ENCODE measurements at places on chromosomes 2 and 18.

- no peak for DNase-seq
Observed at GRCh38 chr2:49177194-49177593, 22.9 kb upstream of the FSHR start.

- DNase-seq: peak; percentile 33
Observed at GRCh38 chr2:140650825-140651224, 1480.0 kb downstream of the LRP1B start.

- no peak for DNase-seq
Observed at GRCh38 chr2:207235621-207236020, 69.9 kb upstream of the KLF7 start.

GRCh38 chr18:62716619-62717168 lies 1.4 kb downstream of the PHLPP1 start:
- DNase-seq: no peak

GRCh38 chr2:211877061-211877460 lies 661.5 kb downstream of the ERBB4 start:
- no peak for DNase-seq

DNA sequence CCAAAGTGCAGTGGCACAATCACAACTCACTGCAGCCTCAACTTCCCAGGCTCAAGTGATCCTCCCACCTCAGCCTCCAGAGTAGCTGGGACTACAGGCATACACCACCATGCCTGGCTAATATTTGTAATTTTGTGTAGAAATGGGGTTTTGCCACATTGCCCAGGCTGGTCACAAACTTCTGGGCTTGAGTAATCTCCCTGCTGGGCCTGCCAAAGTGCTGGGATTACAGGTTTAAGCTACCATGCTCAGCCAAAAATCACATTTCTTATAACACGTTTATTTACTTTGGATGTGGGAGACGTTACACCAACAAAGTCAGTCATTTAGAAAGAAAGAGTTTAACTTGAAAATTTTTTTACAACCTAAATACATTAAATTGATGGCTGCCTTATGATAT lies 209.0 kb upstream of the VWC2L start:
- DNase-seq: no peak

GRCh38 chr2:106839849-106840595 lies 45.9 kb downstream of the ST6GAL2 start:
- DNase-seq: no peak

GRCh38 chr2:236981701-236982485 lies 103.8 kb upstream of the COPS8 start:
- DNase-seq: no peak

DNA sequence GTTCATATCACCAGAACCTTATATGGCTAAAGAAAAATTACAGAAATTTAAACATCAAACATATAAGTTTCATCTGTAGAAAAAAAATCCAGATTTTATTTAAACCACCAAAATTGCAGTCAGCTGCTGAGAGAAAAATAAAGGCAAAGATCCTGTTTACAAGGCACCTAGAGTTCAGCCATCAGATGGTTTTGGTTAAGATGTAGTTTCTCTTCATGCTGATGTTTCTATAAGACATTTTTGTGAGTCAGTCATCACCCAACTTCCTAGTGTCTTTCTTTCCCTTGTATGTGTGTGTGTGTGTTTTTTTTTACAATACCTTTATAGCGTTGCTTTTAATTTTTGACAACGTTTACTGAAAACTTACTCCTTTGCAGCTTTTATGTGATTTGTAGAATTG lies 26.1 kb upstream of the MMADHC start:
- peak; percentile 35 for DNase-seq

DNA sequence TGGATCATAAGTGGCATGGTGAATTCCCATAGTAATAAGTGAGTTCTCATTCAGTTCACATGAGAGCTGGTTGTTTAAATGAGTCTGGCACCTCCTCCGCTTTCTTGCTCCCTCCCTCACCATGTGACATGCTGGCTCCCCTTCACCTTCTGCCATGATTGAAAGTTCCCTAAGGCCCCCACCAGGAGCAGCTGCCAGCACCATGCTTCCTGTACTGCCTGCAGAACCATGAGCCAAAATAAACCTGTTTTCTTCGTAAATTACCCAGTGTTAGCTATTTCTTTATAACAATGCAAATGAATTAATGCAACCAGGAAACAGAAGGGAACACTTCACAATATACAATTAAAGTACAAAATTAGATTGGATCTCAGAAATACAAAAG lies 257.0 kb downstream of the MREG start:
- DNase-seq: no peak

GRCh38 chr2:233049194-233049761 lies 10.9 kb upstream of the INPP5D start:
- DNase-seq: no peak

DNA sequence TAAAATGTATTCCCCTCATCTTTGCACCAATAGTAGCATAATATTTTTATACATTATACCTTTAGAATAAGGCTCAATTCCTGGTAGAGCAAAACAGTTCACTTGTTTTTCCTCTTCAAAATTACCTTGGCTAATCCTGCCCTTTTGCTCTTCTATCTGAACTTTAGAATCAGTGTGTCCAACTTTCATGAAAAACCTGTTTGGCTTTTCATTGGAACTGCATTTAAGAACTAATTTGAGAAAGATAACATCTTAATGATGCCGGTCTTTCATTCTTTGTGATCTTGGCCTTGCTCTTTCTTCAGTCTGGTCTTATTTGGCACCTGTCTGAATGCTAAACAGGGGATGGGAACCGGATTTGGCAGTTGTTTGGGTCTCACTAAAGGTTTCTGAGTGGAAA lies 112.9 kb upstream of the CD302 start:
- no peak for DNase-seq

GRCh38 chr2:145751629-145752028 lies 1231.7 kb upstream of the ZEB2 start:
- peak; percentile 30 for DNase-seq

GRCh38 chr2:105490204-105490603 lies 91.4 kb upstream of the FHL2 start:
- no peak for DNase-seq

- no peak for DNase-seq
Observed at GRCh38 chr18:44178476-44178875, 502.2 kb upstream of the SETBP1 start.

GRCh38 chr2:187009483-187010239 lies 160.7 kb upstream of the ZSWIM2 start:
- DNase-seq: no peak

GRCh38 chr2:201472411-201472810 lies 20.9 kb downstream of the STRADB start:
- DNase-seq: no peak

- no peak for DNase-seq
Observed at GRCh38 chr2:73070643-73071359, 711 bp downstream of the SFXN5 start.

DNA sequence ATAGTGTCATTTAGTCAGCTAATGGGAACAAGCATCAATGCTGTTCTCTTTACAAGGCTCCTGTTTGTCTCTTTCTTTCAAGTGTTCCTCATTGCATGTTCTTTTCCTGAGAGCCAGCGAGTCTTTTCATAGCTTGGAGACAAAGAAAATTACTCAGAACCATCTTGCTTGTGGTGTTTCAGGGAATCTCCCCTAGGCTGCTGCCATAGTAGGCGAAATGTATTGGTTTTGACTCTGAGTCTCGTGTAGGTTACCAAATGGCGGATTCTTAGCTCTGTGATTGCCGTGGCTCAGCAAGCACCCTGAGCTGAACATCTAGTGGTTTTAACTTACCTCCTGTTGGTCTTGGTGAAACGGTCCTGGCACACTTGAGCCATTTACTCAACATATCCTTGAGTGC lies 68.7 kb downstream of the RHBDD1 start:
- no peak for DNase-seq

DNA sequence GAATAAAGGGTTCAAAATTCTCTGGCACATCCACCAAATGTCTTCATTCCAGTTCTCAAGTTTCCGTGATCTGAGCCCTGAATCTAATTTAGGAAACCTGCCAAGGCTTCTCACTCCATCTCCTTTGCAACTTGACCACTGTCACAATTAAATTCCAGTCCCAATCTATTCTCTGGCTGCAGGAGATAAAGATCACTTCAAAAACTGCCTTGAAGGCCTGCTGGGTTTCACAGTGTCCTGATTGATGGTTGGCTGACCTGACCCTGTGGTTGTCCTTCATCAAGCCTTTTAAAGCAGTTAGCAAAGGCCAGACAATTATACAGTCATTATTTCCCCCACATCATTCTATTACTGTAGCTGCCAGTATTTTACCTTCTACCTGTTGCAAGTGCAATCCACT lies 60.3 kb upstream of the DNAJC10 start:
- DNase-seq: no peak

- DNase-seq: no peak
Observed at GRCh38 chr2:3751806-3752205, 48.4 kb downstream of the DCDC2C start.

DNA sequence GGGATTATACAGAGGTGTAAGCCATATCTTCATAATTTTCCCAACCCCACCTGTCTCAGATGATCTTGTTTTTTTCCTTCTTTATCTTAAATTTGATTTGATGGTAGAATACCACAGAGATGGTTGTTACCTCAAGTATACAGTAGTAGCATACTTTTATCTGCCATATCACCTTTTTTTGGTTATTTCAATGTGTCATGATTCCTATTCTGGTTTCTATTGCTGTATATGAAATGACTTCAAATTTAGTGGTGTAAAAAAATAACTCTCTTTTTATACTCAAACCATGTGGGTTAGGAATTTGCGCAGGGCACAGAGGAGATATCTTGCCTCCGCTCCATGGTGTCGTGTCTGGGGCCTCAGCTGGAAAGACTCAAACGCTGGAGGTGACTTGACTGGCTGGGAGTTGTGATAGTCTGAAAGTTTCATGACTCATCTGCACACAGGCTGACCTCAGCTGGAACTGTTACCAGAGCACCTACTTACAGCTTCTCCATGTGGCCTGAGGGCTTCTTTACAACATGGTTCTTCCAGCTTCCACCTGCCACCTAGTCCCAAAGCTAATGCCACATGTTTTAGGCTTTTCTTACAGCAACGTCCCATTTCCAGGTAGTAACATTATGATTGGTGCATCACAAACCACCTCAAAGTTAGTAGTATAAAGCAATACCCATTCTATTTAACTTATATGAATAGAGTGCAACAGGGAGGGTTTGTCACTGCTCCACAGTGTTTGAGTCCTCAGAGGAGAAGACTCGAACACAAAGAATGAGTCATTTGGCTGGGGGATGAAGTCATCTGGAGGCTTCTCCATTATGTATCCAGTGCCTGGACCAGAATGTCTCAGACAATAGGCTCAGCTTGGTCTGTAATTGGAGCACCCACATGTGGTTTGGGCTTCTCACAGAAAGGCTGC lies 82.3 kb upstream of the XPO1 start:
- peak; percentile 24 for DNase-seq

DNA sequence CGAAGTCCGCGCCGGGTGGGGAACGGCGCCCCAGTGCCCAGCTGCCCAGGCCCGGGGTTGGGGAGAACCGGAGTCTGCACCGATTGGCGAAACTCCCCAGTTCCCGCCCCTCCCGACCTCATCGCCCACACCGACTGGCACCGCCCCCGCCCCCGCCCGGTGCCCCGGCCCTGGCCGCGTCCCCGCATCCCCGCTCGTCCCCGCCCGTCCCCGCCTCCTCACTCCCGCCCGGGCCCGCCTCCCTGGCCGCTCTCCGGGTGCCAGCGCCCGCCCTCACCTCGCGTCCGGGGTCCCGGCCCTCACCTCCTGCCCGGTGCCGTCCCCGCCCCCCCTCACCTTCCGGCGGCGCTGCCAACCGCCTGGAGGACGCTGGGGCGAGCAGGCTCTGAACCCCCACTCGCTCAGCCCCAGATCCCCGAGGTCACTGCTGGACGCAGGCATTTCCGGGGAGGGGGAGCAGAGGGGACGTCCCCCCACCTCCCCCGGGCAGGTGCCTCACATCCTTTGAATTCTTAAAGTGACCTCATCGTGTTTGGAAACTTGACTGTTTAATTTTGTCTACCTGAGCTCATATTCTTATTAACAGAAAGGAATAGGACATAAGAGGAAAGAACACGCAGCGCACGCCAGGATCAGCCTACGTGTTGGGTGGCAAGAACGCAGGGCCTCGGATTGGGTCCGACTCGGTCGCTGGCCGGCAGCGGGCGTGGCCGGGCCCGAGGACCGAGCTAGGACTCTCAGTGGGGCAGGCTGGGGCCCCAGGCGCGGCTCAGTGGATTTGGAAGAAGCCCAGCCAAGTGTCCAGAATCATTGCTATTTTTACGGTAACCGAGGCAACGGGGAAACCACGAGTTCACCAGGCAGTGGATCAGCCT lies at the start of gene FAM110C:
Gene FAM110C (minus strand): TSS at position 35 of the 875 bp plus-strand sequence. CDS start 120 bp downstream, outside the sequence.
- no peak for DNase-seq

GRCh38 chr2:159616286-159616701 lies at the start of gene BAZ2B:
Gene BAZ2B, minus strand, starts transcription at chr2:159616548. Its CDS starts 137,829 bp downstream, at chr2:159478719.
- peak; percentile 64 for DNase-seq

DNA sequence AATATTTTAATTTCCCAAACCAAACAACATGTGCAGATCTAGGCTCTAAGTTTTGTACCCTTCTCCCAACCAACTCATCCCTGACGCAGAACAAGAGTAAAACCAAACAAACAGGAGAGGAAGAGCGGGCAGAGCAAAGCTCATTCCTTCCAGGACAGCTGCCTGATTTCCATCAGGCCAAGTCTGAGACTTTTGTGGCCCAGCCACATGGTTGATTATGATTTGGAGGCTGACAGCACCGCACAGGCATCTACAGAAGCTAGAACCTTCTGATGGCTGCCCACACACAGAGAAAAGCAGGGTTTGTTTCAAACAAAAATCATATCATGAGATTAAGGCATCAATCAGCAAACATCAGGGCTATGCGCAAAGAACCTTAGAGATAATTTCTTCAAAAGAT lies 262.6 kb downstream of the TNS1 start:
- no peak for DNase-seq

GRCh38 chr18:66495844-66496243 lies 108.0 kb downstream of the CDH19 start:
- no peak for DNase-seq

- DNase-seq: no peak
Observed at GRCh38 chr18:6284761-6285160, 129.9 kb downstream of the L3MBTL4 start.

DNA sequence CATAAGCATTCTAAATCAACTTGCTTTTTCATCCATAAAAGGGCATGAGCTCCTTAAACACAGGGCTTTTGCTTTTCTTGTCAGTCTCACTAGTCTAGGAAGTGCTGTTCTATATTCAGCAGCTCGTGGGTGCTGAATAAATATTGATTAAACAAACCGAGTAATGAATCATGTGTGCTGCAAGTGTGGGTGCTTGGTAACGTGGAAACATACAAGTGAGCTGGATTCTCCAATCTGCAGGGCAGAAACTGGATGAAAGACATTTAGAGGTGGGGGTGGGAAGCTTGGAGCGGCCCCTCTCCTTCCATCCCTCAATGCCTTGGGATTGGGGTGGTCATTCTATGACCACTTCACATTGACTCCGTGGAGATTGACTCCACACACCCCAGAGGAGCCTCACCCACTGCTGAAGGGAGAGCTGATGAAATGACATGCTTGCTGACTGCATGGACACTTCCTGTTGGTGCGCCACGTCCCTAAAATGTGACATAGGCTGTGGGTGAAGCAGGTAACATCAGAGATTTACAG lies 114.6 kb downstream of the DOCK10 start:
- DNase-seq: no peak

GRCh38 chr2:19574778-19575260 lies 216.4 kb upstream of the OSR1 start:
- peak; percentile 59 for DNase-seq
